ENCODE measurements at places on chromosomes 6 and 20.

- DNase-seq, result no peak
Measured at GRCh38 chr6:96990462-96990861, 65.9 kb downstream of the KLHL32 start.

GRCh38 chr20:45174434-45175364, at the start of gene PI3:
PI3 (plus strand) TSS chr20:45174902; CDS start chr20:45174923, 21 bp downstream.
- no peak for DNase-seq

- DNase-seq, result no peak
Measured at GRCh38 chr20:11136691-11137090, 462.9 kb upstream of the JAG1 start.

DNA sequence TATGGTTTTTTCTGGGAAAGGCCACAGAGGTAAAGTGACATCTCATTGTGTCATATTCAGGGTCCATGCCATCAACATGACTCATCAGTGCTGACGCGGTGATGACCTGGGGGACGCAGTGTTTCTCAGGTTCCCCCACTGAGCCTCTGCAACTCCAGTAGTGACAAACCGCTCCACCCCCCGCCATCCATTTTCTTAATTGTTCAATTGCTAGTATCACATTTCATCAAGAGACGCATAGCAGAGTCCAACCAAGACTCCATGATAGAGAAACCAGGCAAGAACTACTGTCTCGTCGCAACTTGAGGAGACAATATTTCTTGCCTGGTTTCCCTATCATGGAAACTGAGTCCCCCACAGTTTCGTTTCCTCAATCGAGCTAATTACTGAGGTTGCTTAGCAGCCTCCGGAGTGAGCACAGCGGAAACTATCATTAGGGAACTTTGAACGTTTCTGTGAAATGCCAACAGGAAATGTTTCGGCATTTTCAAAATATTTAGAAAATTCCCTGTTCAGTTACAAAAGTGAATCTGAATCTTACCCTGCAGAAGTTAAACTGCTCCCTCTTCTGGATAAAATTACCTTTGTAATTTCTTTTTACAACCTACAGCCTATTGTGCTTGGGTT, 12.2 kb upstream of the SERPINB1 start:
- DNase-seq, result no peak

DNA sequence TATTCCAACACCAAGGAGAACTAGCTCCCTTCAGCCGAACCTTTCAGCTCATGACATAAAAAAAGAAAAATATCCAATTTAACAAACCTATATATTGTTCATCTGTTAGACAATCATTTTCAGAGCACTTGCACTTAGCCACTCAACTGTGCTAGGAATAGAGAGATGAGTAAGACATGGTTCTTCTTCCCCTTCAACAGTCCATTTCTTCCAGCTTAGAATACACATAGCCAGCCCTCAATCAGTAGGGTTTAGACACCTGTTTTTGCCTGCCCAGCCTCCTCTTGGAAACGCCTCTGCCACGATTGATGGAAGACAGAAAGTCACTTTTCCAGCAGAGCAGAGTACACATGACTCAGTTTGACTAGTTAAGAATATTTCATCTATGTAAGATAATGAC, 21.8 kb downstream of the ADNP start:
- no peak for DNase-seq

Measured in NCI-H2029 (cell line).